Activated naive CD4-positive, alpha-beta T cell (primary cell): ENCODE measurements at places on chromosomes 16 and 17.

DNA sequence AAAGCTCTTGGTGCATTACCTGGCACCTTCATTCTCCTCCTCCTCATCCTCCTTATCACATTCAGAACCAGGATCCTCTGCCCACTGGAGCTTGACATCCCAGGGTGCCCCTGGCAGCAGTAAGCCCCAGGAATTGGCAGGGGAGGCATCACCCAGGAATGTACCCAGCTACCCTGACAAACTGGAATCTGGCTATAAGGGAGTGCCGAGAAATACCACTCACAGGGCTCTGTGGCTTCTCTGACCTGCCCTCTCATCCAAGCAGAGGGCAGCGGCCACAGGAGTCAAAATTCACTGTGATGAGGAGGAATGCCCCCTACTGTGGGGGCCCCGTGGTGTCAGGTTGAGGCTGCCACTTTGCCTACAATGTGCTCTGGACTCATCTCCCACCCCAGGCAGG, 19.6 kb downstream of the MPP3 start:
- no peak for DNase-seq

DNA sequence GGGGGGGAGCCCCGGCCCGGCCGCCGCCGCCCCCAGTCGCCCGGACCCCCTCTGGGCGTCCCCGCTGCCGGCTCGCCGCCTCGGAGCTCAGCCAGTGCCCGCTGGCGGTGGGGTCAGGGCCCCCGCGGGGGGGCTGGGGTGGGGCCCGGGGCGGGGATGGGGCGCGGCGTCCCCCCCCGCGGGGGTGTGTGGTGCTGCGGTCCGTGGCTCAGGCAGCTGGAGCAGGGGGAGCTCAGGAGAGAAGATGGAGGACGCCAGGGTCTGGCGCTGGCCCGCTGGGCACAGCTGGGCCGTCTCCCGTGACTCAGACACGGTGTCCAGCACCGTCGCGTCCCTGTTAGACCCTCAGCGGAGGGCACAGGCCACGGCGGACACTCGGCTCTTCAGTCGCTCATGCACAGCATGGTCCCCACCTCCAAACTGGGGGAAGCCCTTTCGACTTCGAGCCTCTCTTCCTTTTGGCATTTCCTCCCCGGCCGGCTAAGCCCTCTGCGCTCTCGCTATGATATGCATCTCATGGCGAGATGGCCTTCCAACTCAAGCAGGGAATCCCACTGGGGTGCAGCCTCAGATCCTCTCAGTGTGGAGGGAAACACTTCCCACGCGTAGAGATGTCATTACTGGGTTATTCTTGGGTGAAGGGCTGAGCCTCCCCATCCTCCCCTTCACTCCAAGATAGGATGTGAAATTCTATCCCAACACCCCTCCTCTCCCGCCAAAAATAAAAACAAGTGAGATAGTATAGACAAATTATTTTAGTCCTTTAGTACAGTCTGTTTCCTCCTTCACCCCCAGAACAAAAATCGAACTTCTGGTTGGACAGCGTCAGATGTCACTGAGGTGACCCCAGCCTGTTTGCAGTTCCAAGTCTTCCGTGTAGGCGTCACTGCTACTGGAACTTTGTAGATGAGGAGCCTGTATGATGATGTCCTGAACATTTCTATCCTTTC, 522 bp upstream of the VEZF1 start:
- peak; percentile 62 for DNase-seq

DNA sequence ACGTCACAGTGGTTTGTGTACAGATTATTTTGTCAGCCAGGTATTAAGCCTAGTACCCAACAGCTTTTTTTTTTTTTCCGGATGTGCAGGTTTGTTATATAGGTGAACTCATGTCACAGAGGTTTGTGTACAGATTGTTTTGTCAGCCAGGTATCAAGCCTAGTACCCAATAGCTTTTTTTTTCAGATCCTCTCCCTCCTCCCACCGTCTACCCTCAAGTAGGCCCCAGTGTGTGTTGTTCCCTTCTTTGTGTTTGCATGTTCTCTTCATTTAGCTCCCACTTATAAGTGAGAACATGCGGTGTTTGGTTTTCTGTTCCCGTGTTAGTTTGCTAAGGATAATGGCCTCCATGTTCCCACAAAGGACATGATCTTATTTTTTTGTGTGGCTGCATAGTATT, 19.9 kb downstream of the RPTOR start:
- no peak for DNase-seq

DNA sequence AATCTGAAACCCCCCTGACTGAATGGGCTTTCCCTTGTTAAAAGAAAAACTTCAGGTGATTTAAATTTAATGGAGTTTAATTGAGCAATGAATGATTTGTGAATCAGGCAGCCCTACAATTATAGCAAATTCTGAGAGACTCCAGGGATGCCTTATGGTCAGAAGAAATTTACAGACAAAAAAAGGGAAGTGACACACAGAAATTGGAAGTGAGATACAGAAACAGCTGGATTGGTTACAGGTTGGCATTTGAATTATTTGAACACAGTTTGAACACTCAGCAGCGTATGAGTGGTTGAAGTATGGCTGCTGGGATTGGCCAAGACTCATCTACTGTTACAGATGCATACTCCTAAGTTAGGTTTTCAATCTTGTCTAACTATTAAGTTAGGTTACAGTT, 19.0 kb upstream of the CPHXL start:
- no peak for DNase-seq

GRCh38 chr17:16329519-16330271, 23.6 kb downstream of the CENPV start:
- DNase-seq, result no peak

DNA sequence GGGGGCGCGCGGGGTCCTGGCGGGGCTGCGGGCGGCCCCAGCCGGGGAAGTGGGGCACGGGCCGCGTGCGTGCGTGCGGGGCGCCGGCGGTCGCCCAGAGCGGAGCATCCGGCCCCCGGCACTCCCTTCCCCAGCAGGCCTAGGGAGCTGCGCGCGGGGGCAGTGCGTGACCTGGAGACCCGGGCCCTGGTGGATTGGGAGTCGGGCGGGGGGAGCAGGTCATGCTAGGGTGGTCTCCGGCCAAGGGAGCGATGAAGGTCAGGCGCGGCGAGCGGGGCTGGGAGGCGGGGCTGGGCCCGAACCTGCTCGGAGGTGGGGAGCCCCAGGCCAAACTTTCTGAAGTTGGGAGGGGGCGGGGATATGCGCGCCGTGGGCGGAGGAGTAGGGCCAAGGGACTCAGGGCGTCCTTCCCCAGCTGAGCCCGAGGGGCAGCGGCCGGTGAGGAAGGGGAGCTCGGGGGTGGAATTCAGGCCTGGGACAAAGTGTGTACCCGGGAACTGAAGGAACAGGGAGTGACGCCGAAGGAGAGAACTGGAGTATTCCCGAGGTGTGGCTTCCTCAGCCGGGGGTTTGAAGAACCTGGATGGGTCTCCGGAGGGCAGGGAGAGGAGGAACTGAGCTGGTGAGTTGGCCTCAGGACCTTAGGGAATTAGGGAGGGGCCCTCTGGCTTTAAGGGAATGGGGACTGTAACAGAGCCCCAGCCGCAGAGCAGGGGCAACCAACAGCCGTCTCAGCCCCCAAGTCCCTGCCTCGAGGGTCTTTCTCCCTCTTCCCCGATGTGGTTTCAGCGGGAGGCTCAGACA, 589 bp downstream of the XYLT2 start:
- no peak for DNase-seq

GRCh38 chr17:901964-902363, 77.6 kb downstream of the NXN start:
- no peak for DNase-seq

- DNase-seq, result no peak
These were observed 31.2 kb upstream of the CD300E start for GRCh38 chr17:74654742-74655141.

- no peak for DNase-seq
These were observed at the start of gene SLFN12 for GRCh38 chr17:35432176-35433074. TSS of gene SLFN12 (minus strand) at chr17:35432500. CDS start at chr17:35423028, 9,472 bp downstream.

- DNase-seq, result no peak
These were observed 394.1 kb downstream of the SOX9 start for GRCh38 chr17:72514891-72515290.

- no peak for DNase-seq
These were observed 223.0 kb downstream of the GSG1L start for GRCh38 chr16:27840311-27841060.

DNA sequence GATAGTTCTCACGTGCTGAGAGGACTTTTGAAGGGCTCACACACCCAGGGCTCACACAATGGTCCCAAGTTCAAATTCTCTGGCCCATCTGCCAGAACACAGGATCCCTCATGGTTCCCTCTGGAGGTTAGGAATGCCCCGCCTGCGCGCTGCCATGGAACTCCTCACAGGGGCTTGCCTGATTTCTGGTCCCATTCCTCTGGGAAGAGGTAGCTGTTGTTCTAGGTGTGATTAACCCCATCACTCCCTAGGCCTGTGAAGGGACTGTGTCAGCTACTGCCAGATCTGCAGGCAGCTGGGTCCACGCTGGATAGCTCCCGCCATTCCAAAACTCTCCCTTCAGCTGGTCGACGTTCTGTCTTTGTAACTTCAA, 2.3 kb upstream of the ARMC5 start:
- DNase-seq, result no peak

DNA sequence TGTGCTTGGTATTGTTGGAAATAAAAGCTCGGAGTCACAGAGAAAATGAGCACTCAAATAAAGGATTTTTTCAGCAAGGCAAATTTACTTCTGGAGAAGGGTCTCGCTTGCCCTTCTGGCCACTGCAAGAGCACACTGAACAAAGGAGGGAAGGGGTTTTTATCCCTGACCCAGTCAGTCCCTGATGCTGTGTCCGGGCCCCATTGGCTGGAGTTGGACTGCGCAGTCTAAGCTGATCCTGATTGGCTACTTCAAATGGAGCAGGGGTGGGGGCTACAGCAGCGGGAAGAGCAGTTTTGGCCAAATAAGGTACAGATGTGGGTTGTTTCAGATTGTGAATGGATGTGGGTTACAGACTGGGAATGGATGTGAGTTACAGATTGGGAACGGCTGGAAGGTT, 4.3 kb upstream of the NLRP1 start:
- no peak for DNase-seq

DNA sequence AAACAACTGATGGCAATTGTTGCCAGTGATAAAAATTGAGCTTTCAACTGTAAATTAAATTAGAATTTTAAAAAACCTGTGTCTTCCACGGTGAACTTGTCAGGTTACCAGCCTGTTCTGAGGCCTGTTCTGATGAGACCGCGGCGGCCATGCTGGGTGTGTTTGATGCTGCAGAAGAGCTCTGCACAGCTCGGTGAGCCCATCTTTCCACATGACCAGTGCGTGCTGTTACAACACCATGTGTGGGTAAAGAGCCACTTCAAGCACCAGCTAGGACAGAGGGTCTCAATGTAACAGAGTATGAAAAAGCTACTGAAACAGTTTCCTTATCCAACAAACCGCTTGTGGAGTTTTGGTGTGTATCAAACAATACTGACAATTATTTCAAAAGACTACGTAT, 48.5 kb downstream of the RPTOR start:
- no peak for DNase-seq

- DNase-seq, result no peak
These were observed 26.0 kb downstream of the NECAB2 start for GRCh38 chr16:83994087-83994486.

GRCh38 chr16:2331931-2332267, 8.6 kb downstream of the ABCA3 start:
- DNase-seq, result no peak

GRCh38 chr16:55274391-55274790, 49.6 kb upstream of the IRX6 start:
- DNase-seq, result no peak

GRCh38 chr17:42399121-42399520, 10.9 kb upstream of the STAT3 start:
- no peak for DNase-seq

GRCh38 chr17:34709158-34709754, 129.9 kb downstream of the TMEM132E start:
- no peak for DNase-seq

- DNase-seq, result no peak
These were observed 26.8 kb downstream of the COG4 start for GRCh38 chr16:70496513-70496912.

DNA sequence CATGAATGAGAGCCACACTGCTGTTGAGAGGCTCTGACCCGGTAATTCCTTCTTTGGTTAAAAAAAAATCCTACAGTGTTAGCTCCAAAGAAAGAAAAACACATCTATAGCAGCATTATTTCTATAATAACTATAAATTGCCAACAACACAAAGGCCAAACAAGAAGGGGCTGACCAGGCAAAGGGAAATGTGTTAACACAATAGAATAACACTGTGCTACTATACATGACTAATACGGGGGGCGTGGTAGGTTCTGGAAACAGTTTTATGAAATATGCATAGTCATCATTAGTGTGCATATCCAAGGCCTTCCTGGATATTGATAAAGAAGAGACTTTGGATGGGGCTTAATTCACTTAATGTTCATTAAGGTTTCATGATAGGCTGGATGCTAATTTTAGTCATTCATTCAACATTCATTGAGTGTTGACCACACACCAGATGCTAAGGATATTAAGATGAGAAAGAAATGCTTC, 50.0 kb upstream of the CCL1 start:
- DNase-seq, result no peak

- DNase-seq, result no peak
These were observed 805 bp upstream of the C16orf95 start for GRCh38 chr16:87317750-87318644.

DNA sequence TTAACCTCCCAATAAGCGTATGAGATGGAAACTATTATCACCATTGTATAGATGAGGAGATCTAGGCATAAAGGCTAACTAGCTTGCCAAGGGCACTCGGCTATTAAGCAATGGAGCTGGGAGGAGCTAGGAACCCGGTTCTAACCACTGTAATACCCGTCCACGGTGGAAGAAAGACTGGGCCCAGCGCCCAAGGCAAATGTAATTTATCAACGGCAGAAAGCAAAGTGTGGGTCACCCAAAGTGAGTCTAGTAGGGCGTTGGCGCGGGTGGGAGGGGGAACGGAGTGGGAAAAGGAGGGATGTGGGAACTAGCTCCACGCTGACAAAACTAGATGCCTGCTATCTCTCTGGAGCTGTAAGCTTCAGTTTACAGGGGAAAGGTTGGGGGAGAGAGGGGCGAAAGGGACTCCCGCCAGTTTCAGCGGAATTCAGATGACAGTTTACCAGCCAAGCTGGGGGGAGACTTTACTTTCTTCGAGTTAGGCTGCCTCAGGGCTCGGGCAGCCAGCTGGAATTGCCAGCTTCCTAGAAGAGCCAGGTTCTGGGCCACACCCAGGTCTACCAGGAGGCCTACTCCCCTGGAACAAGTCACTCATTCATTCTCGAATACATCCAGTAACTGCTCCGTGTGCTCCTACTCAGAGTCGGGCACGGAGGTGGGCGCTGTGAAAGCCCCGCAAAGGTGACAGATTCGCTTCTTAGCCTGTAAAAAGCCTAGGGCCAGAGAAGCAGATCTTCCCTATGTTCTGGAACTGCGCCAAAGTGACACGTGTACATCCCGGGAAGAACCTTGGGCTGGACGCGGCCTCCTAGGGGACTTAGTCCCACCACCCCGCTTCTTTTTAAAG, 837 bp downstream of the LRRC59 start:
- no peak for DNase-seq
